ENCODE measurements at places on chromosomes 2 and 18. TPM values are rescaled to one million over a fixed set of nuclear protein-coding genes. Genes with fewer than 3 reads are reported as not detected.

DNA sequence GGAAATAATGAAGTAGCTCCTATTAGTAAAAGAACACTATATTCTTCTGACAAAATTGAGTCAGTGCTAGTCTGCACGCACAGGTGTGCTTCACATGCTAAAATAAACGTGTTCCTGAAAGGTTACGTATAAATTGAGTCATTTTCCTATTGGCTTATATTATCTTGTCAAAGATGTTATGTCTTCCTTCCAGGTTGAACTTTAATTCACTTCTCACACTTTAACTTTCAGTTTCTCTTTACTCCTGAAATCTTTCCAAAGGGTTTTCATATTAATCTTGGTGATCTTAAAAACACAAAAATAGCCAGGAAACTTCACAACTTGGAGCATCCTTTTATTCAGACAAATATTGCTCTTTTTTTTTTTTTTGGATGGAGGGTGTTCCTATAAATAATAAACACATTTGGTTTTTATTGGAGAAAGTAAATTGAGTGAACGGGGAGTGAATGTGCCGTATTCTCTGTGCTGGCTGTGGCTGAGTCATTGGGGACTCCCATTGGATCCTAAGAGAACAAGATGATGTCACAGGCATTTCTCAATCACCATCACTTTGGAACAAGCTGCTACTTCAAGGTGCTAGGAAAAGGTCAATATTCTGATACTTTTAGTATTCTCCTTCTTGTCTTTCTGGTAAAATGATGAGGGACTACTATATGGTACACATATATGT lies 150.2 kb upstream of the SPATS2L start:
- no peak for DNase-seq

GRCh38 chr2:173118395-173118794 lies 42.7 kb downstream of the MAP3K20 start:
- DNase-seq: no peak

GRCh38 chr2:23621616-23622015 lies 236.6 kb downstream of the KLHL29 start:
- DNase-seq: no peak

- no peak for DNase-seq
These were observed 224.9 kb downstream of the ASXL3 start for GRCh38 chr18:33802955-33803354.

DNA sequence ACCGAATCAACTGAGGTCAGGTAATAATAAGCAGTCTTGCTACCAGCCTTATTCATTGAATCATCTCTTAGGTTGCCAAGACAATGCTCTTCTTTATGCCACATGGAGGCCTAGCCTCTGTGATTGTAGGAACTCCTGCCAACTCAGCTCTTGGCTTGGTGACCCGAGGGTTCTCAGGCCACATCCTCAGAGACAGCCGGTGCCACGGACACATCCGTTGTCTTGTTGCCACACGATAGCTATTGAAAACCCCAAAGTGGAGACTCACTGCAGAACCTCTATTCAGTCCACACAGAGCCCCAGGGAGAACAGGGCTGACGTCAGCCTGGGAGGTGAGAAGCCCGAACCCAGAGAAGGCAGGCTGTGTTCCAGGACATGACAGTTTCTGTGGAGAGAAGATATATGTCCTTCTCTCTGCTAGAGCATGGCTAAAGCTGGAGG lies 53.5 kb upstream of the TGFA start:
- no peak for DNase-seq

DNA sequence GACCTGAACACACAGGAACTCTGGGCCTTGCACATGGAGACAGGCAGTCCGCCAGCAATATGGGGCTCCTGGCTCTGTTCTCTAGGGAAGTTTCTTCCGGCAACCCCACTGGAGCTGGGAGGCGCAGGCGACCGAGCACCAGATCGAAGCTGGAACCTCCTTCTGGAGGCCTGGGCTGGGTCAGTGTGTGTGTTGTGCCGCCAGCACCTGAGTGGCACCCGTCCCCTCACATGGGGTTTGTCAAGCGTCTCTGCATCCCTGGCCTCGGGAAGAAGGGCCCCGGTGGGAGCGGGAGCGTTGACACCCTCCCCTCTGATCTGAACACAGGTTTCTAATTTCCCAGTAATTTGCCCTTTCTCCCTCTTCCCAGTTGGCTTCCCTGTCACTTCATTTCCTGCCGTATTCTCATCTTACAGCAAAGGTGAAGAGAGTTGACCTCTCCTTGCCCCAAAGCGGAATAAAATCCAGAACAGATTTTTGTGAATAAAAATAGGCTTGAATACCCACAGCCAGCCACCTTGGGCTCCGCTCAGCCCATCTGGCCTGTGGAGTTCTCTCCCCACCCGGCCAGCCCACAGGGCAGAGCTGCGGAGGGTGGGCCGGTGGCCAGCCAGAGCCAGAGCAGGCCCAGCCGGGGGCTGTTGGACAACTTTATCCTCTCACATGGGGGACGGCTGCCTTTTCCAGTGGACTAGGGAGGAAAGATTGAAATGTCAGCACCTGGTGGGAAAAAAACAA lies 85.9 kb downstream of the APOB start:
- no peak for DNase-seq

DNA sequence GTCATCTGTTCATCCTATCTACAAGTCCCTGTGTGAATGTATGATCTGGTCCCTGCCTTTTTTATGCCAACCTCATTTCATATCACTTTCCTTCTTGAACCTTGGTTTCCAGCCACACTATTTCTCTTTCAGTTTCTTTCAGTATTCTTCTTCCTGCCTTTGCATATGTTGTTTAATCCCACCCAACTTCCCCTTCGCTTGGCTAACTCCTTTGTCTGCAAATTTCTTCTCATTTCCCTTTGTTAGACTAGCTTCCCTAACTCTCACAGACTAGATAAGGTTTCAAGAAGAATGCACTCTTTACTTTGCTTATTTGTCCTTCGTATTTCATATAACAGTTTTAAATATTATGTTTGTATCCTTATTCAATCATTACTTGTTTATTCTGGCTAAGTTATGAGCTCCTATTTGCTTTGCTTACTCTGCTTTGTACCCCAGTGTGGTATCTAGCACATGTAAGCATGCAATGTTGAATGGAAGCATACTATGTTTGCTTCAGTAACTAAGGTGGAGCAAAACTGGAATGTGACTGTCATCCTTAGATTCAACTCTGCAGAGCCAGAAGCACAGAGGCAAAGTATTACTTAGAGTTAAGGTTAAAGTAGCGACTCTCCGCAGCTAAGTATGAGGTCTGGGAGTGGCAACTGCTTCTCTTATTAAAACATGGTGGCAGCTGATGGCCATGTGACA lies 681.3 kb downstream of the CPS1 start:
- no peak for DNase-seq

DNA sequence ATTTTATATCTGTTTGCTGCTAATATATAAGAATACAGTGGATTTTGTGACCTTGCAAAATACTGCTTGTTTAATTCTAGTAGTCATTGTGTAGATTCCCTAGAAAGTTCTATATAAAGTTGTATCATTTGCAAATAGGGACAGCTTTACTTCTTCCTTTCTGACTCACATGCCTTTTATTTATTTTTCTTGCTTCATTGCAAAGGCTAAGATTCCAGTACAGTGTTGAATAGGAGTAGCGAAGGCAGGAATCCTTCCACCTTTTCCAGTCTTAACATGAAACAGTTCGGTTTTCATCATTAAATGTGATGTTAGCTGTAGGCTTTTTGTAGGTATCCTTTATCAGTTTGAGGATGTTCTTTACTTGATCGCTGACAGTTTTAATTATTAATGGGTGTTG lies 58.1 kb downstream of the DGKD start:
- DNase-seq: no peak

DNA sequence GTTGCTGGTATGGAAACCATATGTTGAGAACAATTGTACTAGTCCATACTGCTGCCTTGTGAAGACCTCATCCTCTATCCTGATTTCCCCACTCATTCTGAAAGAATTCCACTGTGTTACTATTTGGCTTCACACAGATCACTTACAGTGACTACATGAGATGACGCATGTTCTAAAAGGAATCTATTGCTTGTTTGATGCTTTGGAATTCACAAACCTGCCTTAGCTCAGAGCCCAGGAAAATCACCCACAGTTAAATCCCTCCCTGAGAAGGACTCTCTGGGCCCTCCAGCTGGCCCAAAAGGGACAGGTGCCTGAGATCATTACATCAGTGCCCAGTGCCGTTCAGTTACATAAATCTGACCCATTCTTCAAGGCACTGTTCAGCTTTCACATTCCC lies 45.3 kb downstream of the KLHL29 start:
- DNase-seq: no peak

GRCh38 chr18:4351005-4351404 lies 104.1 kb downstream of the DLGAP1 start:
- no peak for DNase-seq

DNA sequence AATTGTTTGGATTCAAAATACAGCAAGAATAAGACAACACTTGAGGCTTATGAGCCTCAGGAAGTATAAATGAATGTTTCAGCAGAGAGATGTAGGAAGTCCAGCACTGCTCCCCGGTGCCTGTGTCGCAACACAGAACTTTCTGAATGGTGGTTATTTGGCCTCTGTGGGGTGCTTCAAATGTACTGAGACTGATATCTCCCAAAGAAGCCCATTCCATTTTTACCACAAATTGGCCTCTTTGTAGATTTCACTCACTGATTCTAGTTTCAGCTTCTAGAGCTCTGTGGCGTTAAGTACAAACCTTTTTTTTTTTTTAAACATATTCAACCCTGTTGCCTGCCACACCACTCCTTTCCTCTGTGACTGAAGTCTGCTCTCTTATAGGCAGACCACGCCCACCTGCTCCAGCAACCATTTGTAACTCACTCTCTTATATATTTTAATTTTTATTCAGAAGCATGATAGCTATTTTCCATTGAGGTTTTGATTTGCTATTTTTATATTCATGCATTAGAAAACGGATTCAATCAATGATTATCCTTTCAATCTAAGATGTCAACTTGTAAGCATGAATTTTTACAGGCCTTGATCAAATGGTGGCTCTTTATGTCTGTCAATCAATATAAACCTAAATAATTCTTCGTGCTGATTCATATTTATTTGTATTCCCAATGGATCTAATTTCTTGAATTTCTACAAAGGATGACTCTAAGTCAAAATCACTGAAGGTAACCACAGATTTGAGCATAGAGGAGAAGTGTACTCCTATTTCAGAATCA lies 277.1 kb upstream of the CCDC68 start:
- no peak for DNase-seq

SERPINB10 gene
- total RNA-seq: not detected

ACADL gene
- not detected for total RNA-seq

ADAM23 gene
- total RNA-seq: 0.54 TPM

HOXD13 gene
- total RNA-seq: not detected

HJURP gene
- 83.6 TPM for total RNA-seq

KLHL29 gene
- 1.2 TPM for total RNA-seq

Measured in activated CD8-positive, alpha-beta T cell treated with anti-CD3 and anti-CD28 coated beads for 36 hours (primary cell).